ENCODE measurements at places on chromosomes 6 and 20.

- no peak for DNase-seq
These were observed 24.7 kb upstream of the CD2AP start for GRCh38 chr6:47452899-47453298.

- no peak for DNase-seq
These were observed 4.7 kb upstream of the TAAR1 start for GRCh38 chr6:132663661-132664060.

- DNase-seq = no peak
These were observed 18.3 kb upstream of the AMD1 start for GRCh38 chr6:110856296-110856695.

- DNase-seq = no peak
These were observed 27.6 kb downstream of the MAP7 start for GRCh38 chr6:136522636-136523035.

- no peak for DNase-seq
These were observed 15.1 kb upstream of the ZNF217 start for GRCh38 chr20:53608456-53609452.

- no peak for DNase-seq
These were observed 435.6 kb upstream of the RUNX2 start for GRCh38 chr6:44892579-44892978.

DNA sequence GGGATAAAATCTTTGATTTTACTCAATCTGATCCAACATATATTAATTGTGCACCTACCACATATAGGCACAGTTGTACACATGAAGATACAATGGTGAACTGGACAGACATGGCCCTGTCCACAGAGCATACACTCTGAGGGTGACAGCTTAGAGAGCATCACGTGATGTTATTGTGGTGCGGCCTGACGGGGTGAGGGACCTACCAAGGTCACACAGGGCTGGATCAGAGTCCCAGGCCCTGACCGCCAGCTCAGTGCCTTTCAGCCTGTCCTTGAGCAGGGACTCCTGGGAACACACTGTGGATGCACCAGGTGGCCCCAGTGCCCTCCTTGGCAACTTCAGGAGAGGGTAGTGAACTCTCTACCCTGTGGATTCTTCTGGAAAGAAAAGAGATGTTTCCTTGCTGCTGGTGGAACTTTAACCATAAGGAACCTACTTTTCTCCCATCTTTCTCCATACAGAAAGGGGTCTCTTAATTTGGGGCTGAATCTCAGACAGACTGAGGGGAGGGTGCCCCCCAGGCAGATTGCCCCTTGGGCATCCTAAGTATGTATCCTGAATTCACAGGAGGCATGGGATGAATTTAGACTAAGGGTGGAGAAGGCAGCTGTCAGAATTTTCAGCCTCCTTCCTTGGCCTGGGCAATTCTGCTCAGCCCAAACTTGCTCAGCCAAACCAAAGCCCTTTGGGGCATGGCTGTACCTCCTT, 26.5 kb downstream of the PCK1 start:
- no peak for DNase-seq

GRCh38 chr20:6519556-6519955, 247.9 kb upstream of the BMP2 start:
- DNase-seq = no peak

DNA sequence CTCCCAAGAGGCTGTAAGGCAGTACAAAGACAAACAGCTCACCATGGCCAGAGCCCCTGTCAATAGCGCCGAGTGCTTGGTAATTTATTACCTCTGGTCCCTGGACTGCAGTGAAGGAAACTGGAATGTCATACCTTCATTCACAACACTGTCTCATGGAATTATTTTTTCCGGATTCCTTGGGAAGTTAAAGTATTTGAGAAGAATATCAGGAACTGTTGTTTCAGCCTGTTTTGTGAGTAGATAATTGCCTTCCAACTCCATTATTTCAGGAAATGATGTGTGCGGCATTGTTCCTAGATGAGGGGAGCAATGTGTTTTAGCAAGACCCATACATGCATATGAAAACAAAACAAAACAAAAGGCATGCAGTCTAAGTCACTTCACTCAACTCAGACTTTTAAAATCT, 64.0 kb downstream of the BLOC1S5 start:
- DNase-seq = no peak

DNA sequence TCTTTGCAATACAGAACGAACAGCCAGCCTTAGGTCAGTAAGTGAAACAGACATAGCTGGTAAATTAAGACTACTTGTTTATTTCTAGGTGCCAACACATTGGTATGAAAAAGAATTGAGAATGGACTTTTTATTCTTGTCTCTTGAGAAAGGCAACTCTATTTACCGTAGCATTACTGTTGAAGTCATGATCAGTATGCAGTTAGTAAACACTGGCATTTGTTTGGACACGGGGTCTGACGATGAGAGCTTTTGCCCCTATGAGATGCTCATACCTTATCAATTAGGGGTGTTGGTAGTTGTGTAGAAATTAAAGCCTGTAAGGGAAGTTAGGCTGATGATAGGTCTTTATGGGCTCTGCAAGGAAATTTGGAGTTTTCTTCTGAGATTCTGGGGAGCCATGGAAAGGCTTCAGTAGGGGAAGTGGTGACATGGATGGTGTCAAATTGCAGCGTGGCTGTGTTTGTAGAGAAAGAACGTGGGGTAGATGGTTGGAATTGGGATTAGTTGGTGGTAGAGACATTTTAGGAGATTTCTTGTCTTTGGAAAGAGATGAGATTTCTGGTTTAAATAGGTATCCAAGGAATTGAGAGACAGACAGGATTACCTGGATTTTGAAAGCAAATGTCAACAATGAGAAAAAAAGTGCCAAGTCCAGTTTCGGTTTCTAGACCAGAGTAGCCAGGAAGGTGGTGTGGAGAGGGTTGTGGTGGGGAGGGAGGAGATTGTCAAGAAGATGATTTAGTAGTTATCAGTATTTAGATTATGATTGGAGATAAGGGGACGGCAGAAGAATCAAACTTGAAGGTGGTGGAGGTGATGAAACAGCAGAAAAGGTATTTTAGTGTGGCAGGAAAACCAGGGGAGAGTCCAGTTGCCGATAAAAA, 116.6 kb downstream of the JARID2 start:
- no peak for DNase-seq

- no peak for DNase-seq
These were observed 13.9 kb upstream of the TNFRSF6B start for GRCh38 chr20:63682384-63683139.

- no peak for DNase-seq
These were observed 7.5 kb downstream of the SYCP2 start for GRCh38 chr20:59925899-59926298.

DNA sequence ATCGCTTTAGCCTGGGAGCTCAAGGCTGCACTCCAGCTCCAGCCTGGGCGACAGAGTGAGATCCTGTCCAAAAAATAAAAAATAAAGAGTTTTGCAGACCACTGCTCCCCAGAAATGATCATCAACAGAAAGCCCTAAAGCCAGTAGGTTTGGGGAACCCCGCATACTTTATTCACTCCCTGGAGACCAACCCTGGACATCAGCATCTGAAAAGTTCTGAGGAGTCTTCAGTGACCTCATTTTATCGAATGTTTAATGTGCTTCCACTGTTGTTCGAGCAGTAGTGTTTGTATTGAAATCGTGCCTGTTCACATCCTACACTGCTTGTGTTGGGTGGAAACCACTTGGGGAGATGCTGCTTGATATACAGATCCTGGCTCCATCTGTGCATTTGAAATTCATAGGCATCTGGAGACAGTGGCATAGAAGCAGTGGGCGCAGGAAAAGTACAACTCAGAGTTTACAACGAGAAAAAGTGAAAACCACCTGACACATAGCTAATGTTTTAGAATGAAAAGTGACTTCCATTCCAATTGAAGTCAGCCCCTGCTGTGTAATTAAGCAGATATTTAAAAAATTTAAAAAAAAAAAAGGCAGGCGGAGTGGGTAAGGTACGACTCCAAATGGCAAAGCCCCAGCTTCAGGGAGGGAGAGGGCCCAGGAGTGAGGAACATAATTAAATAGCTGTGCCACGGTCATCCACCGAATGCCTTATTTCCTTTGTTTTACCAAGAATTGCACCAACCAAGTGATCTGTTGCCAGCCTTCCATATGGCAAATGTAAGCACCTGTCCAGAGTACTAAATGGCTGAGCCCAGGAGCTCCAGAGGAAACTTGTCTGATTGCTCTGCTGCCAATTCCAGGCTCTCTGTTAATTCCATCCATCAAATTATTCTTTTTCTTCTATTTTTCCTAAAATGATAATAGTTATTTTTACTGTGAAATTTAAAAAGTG, 100.4 kb upstream of the NAA20 start:
- no peak for DNase-seq

DNA sequence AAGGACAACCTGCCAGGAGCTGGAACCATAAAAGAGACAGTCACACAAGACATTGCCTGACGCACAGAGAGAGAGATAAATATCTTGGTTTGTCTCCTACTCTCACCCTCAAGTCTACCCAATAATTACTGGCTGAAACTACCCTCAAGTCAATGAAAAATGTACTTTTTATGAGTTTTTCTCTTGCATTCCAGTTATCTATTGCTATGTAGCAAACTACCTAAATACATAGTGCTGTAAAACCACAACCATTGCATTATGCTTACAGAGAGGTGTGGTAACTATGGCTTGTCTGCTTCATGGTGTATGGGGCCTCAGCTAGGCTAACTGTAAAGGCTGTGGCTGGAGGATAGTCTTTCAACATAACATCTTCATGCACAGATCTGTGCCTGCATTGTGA, 247.8 kb downstream of the HAO1 start:
- no peak for DNase-seq

DNA sequence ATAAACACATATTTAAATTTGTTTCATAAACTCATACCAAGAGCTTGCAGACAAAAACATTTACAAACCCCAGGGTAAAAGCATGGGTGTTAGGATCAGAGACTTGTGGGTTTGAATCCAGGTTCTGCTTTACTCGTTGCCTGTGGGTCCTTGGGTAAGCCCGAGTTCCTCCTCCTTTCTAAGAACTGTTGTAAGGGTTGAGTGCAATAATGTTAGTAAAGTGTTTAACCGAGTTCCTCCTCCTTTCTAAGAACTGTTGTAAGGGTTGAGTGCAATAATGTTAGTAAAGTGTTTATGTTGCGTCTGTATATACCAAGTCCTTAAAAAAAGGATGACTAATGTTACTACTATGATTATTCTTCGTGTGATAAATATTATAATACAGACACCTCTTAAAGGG, 18.7 kb downstream of the CCDC170 start:
- DNase-seq = no peak

GRCh38 chr6:143125864-143126573, 65.3 kb downstream of the AIG1 start:
- DNase-seq = no peak

GRCh38 chr6:154938221-154938580, 56.9 kb upstream of the TIAM2 start:
- DNase-seq = no peak

DNA sequence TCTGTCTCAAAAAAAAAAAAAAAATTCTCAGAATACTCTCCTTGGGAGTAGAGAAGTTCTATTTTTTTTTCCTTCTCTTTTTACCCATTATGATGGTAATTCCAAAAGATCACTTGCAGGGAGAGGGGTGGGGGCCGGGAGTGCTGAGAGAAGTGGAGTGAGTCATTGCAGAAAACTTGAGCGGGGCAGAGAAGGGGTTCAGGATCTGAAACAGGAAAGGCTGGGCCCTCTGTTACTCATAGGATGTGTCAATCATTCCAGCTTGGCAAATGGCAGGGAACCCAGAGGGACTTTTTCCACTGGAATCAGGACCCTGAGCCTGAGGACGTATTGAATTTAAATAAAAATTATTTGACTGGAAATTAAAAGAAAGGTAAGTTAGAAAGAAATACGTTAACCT, 111.4 kb upstream of the ARMC2 start:
- no peak for DNase-seq

DNA sequence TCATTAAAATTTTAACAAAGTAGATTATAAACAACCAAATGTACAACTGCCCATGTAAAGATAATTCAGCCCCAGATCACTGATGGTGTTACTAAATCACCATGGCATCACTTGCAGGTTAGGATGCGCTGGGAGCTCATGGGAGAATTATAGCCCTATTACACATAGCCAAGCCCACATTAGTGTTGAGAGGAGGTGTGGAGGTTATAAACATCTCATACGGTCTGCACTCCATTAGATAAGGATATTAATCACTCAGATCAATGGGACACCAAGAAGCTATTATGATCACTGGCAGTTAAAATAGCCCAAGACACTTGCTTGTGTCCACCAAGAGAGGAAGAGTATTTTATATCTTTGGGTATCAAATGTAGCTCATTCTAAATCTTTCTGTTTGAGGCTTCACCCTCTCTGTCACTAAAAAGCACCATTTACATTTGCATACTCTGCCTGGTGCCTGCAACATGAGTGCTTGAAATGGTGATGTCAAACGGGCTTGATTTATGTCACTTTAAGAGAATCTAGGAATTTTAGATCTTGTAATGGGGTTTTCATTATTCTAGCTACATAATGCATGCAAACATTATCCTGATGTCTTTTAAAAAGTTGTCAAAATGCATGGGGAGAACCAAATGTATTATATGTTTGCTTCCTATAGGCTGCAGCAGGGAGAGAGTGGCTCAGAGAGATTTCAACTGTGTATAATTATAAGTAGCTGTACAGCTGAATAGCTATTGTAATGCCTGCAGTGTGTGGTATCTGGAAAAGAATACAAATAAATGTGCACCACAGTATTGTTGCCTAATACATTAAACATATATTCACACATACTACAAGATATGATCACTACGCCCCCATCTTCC, 654.1 kb upstream of the MARCKS start:
- DNase-seq = no peak

DNA sequence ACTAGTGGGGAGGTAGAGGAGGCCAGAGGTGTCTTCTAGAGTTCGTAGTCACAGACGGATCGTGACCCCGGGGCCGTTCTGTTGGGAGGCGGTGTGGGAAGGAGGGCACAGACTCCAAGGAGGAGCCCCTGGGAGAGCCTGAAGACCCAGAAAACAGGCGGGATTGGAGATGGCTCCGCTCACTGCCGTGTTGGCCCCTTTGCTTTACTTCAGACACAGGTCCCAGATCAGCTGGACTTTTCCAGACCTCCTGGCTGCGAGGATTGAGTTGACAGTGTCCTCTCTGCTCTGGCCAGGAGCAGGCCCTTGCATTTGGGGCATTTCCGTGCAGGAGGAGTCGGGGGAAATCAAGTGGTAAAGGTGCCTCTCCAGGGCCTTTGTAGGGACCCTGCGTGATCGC, 112.9 kb downstream of the ARMC2 start:
- no peak for DNase-seq

- DNase-seq = no peak
These were observed 231.0 kb upstream of the EYS start for GRCh38 chr6:65938000-65938399.

DNA sequence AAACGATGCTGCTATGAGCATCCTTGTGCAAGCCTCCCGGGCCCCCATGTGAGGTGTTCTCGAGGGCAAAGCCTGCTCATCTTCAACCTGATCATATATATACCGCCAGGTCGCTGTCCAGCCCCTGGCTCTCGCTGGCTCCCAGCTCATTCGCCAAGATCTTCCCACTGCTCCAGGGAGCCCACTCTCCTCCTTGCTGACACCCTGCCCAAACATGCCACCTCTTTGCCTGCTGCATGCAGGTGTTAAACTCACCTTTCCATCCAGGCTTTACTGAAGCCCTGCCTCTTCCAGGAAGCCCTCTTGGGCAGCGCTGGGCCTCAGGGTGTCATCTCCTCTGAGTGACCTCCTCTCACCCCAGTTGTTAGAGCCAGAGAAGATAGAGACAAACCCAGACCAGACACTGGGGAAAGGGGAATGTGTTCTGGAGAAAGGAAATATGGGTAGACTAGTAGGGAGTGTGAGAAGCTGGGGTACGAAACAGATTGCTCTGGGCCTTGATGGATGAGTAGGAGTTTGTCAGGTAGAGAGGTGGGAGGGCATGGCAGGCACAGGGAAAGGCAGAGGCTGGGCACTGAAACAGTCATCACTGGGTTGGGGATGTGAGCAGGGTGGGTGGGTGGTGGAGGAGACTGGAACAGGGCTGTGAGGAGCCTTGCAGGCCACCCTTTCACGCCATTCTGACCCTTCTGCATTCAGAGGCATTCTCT, 1.2 kb upstream of the DLGAP4 start:
- DNase-seq = no peak
